Right ventricle myocardium superior (tissue), 1 donor: ENCODE measurements at places on chromosomes 7 and 10. TPM values are rescaled to one million over a fixed set of nuclear protein-coding genes. Genes with fewer than 3 reads are reported as not detected.

Gene AOC1
- not detected for total RNA-seq

Gene CPA2
- total RNA-seq, result not detected

Gene COL26A1
- not detected for total RNA-seq

Gene GHRHR
- not detected for total RNA-seq

Gene CYP2C19
- 0.11 TPM for total RNA-seq

- DNase-seq, result no peak
These were observed 640.8 kb downstream of the XPNPEP1 start for GRCh38 chr10:109282510-109282909.

GRCh38 chr7:82430500-82431465, 12.8 kb downstream of the CACNA2D1 start:
- no peak for DNase-seq

- DNase-seq, result no peak
These were observed 1.1 kb upstream of the KLF14 start for GRCh38 chr7:130734815-130735716.

DNA sequence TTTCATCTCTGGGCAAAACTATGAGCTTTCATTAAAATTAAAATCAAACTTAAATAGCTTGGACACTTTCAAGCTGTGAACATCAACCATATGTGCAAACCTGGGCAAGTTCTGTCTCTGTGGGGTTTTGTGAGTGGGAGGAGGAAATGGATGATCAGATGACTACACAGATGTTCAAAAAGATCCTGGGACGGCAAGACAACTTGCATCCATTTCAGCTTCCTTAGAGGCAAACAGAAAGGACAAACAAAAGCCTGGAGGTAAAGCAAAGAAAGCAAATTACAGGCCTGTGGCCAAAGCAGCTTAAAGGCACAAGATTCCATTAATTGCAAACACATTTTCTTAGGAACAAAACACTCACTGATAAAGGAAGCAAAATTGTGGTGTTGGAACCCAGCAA, 222.2 kb downstream of the NEBL start:
- no peak for DNase-seq

DNA sequence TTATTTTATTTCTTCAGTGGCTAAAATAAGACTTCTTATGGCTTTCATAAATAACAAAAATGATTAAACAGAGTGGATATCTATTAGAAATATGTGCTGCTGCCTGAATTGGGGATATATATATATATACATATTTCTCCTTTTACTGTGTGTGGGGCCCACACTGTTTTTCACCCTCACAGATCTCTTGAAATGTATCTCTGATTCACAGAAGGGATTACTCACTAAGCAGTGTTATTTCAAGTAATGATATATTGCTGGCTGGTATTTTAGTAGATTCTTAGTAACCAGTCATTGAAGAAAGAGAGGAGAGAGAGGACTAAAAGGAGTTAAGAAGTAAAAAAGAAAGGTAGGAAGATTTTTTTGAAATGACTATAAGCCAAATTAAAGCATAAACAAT, 308.6 kb upstream of the NRP1 start:
- DNase-seq, result no peak

DNA sequence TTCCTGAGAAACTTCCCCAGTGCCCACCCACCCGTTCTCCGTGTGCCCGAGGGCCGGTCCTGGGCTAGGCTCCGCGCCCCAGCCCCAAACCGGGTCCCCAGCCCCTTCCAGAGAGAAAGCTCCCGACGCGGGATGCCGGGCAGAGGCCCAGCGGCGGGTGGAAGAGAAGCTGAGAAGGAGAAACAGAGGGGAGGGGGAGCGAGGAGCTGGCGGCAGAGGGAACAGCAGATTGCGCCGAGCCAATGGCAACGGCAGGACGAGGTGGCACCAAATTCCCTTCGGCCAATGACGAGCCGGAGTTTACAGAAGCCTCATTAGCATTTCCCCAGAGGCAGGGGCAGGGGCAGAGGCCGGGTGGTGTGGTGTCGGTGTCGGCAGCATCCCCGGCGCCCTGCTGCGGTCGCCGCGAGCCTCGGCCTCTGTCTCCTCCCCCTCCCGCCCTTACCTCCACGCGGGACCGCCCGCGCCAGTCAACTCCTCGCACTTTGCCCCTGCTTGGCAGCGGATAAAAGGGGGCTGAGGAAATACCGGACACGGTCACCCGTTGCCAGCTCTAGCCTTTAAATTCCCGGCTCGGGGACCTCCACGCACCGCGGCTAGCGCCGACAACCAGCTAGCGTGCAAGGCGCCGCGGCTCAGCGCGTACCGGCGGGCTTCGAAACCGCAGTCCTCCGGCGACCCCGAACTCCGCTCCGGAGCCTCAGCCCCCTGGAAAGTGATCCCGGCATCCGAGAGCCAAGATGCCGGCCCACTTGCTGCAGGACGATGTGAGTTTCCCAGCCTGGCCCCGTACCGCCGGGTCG, at the start of gene SCD:
Gene SCD, plus strand, starts transcription at position 469 of the 803 bp plus-strand sequence. Its CDS starts 272 bp downstream, at position 741.
- DNase-seq, result peak; percentile 87

DNA sequence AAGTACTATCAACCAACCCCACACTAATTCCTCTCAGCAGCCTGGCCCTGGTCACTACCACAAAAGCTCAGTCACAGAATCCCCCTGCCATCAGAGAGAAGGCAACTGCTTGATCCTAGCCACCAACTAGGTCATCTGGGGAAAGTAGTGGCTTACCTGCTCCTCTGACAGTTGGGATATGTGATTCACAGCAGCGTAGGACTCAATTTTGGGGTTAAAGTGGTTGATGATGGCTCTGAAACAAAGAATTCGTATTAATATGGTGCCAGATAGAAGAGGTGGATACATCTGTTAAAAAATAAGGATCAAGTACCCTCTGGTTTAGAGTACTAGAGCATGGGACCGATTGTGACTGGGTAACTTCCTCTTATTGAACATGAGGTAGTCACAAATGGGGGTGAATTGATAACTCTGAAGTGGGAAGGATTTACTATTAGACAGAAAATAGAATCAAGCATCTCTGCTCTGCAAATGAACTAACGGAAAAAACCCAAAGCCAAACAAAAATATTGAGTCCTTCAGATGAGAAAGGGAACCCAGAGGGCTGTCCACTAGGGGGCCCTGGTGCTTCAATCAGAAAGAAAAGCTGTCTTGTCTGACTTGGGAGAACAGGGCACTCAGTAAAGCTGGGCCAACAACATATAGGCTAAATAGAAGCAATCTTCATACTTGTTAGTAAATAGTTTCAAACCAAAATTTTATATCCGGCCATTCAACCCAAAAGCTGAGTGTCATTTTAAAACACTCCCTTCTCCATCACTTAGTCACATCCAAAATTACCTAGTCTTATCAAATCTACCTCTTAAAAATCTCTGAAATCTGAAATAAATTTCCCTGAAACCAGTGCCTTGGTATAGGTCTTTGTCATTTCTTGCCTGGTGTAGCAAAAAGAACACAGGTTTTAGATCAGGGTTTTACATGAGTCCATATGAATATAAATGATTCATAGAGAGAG, 45.9 kb upstream of the KCNIP2 start:
- DNase-seq, result peak; percentile 81

GRCh38 chr7:70665997-70666396, 465.9 kb upstream of the GALNT17 start:
- no peak for DNase-seq

DNA sequence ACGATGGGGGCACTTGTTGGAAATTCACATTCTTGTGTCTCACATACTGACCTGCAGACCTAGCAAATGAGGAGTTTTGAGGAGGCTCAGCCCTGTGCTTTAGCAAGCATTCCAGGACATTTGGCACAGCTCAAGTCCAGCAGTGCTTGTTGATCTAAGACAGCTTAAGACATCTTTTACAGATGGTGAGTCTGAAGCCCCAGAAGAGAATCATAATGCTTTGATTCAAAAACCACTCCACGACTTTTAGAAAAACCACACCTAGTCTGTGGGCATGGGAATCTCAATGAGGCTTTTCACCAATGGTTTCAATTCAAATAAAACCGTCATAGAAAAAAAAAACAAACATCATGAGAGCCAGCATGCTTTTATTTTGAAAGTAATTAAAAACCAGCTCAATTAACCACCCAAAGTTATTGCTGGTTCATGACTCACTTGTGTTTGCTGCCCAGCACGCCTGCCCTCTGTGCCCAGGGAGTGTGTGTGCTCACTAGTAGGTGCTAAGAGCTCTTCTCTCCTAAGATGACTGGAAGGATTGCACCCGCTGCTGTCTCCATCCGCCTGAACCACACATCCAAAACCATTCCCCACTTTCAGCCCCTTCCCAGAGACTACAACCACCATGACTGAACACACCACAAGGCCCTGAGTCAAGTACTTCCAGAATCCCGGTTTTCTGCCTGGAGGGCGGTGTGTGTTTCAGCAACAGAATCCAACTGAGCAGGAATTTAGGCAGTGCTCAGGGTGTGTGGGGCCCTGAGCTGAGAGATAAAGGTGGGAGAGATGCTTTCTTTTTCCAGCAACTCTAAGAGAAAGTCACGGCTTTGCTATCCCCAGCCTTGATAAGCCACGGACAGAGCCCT, 130.2 kb upstream of the ADAM12 start:
- no peak for DNase-seq

DNA sequence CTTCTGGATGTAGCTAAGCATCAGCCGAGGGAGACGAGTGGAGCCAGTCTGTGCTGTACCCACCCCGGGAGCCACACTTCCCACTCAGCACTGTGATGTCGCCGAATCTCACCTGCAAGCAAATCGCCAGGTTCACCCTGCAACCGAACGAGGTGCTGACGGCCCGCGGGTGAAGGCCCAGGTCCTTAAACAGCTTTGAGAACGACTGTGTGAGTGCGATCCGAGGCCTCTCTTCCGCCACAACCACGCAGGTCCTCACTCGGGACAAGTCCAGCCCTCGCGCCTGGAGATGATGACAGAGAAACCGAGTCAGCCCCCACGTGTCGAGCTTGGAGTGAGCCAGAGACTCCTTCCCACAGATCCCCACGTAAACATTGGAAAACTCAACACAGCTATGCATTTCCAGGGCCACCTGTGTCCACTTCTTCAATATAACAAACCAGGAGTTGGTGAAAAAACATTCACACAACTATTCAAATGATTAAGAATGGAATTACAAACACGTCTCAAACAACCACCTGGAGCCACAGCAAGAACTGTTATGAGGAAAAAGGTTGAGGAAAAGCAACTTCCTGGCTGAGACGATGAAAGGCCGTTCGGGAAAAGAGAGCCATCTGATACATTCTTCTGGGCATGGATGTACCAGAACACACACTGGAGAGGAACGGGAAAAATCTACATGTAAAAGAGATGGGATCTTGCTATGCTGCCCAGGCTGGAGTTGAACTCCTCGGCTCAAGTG, 191.8 kb downstream of the ZMYND11 start:
- no peak for DNase-seq

GRCh38 chr10:12631216-12631615, 281.9 kb downstream of the CAMK1D start:
- DNase-seq, result no peak

DNA sequence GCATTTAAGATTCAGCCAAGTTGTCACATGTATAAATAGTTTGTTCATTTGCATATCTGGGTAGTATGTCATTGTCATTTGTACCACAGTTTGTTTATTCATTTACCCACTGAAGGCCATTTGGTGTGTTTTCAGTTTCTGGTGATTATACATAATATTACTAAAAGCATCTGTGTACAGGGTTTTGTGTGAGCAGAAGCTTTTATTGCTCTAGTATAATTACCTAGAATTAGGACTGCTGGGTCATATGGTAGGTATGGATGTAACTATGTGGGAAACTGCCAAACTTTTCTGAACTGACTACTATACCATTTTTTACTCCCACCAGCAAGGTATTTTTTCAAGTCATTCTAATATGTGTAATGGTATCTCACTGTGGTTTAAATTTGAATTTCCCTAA, 584.0 kb upstream of the GHITM start:
- DNase-seq, result no peak
